ENCODE measurements at places on chromosomes 7 and 10.

- no peak for DNase-seq
Measured at GRCh38 chr10:59036311-59037017, 140.0 kb upstream of the PHYHIPL start.

DNA sequence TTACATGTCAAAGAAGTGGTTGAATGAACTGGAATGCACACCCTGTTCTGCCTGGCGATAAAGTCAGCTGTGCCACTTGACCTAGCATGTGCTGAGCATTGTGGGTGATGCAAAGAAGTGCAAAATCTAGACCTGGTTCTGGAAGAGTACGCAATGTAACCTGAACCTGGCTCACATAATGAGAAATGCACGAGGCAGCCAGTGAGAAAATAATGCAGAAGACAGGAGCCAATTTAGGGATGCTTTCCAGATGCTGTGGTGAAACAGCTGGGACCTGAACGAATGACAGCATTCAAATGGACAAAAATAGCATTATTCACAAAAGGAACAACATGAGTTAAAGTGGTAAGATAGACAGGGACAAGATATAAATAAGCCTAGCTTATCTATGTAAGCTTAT is 402.6 kb downstream of the SORCS1 start:
- no peak for DNase-seq

DNA sequence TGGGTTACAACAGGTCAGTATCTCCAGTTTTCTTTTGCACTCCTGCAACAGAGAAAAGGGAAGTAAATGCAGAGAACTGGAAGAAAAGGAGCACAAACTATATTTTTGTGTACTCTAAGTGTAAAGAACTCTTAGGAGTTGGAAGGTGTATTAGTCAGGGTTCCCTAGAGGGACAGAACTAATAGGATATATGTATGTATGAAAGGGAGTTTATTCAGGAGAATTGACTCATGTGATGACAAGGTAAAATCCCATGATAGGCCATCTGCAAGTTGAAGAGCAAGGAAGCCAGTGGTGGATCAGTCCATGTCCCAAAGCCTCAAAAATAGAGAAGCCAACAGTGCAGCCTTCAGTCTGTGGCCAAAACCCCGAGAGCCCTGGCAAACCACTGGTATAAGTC is 22.6 kb upstream of the RAB18 start:
- no peak for DNase-seq

DNA sequence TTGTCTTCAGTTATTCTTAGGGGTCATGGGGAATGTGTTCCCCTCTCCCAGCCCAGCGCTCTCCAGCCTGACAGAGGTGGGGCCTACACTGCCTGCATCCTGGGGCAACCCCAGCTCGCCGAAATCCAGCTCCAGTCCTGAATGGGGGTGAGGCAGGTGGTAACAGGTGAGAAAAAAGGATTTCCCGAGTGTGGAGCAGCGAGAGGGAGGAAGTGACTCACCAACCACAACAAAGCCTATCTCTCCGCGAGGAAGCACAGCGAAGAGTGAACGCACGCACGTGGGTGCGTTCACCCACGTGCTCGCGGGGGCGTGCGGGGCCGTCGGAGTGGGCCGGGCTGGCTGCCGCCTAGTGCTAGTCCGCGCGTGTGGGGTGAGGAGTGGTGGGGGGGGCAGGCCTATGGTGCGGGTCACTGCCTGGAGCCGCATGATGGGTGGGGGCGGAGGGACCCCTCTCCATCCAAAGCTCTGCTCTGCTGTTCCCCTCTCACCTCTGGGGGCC is 855 bp upstream of the PALD1 start:
- DNase-seq, result peak; percentile 91

DNA sequence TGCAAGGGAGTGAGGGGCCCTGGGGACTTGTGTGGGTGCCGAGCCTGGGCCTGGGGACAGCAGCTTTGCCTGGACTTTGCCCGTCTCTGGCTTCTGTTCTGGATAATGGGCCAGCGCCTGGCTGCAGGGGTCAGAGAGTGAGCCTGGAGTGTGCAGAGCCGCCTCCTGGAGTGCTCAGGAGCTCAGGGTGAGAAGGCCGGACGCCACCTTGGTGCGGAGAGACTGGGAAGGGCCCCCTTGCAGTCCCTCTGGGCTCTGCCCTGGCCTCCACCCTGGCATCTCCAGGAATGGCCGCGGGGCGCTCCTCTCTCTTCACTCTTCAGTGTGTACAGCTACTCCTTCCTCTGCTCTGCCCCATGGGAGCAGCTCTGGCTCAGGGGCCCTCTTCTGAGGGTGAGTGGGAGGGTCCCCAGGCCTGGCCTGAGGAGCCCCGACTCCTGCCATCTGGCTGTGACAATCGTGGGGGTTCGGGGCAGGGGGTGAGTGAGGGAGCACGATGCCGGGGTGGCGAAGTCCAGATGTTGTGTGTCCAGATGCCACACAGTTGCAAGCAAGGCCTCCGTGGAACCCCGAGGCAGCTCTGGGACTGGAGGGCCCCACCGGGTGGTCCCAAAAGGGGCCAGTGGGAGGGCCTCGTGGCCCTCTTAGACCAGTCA is 187.1 kb downstream of the DNAJB6 start:
- peak; percentile 54 for DNase-seq

DNA sequence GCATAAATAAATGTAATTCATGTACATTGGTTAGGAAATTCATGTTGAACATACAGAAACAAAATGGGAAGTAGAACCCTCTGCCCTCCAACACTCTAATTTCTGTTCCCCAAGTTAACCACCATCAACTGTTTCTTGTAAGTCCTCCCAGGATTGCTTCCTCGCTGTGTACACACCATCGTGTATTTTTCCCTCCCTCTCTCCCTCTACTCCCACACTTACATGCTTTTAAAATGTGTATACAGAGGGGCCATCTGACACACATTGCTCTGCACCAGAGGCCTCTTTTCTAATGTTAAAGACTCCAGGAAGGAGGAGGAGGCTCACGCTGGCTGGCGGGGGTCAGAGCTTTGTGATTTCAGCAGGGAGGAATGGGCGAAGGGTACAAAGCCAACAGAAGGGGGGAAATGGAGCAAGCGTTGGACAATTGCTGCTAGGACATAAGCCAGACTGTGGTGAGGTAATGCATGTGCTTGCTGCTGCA is 1.9 kb upstream of the EPHA1 start:
- DNase-seq, result no peak

DNA sequence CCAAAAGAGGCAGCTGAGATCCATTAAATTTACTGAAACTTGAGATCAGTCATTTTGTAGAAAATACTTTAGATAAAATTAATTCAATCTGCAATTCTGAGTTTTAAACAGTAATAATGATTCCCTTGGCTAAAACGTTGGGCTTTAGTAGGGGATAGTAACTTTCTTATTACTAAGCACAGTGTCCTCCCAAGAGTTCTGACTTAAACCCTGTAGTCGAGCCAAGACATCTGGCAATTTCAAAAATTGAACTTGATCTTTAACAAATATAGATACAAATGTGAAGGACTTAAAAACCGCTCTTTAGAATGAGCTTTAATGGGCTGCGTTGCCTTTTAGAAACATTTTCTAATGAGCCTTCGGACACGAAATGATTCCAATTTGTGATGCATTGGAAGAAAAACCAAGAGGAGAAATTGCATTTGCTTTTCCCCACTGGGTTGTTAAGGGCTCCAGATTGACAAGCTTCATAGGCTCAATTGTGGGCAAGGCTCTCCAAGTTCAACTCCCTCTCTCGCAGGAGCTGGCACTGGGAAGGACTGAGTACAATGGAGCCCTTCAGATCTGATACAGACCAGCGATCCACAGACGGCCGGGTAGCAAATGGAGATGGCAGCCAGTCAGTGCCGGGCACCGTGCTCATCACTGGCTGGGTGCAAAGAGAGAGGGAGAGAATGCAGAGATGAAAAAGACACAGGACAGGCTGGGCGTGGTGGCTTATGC is 921.3 kb upstream of the AUTS2 start:
- no peak for DNase-seq

GRCh38 chr10:101568054-101568745 is 19.9 kb downstream of the POLL start:
- DNase-seq, result no peak

DNA sequence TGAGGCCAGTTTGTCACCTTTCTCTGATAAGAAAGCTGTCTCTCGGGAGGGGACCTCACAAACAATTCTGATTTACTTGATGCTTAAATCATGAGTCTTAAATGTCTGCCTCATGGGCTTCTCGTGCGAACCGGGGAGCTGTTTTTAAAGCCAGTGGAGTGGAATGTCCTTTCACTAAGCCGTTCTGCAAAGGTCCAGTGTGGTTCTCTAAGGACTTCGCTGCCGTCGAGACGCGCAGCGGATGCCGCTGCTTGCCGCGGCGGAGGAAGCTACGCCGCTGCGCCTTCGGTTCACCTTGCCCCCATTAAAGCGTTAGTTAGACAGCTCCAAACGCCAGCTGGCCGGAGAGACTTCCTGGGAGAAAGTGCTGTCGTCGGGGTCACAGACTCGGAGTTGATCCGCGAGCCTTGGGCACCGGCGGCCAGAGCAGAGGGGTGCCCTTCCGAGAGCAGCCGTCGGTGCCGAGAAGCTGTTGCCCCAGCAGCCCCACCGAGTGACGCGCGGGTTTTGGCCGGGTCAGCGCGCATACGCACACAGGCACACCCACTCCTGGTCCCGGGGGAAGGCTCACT is 1.3 kb upstream of the HMX3 start:
- DNase-seq, result no peak

- peak; percentile 80 for DNase-seq
Measured at GRCh38 chr10:33008499-33009243, 50.6 kb upstream of the ITGB1 start.

DNA sequence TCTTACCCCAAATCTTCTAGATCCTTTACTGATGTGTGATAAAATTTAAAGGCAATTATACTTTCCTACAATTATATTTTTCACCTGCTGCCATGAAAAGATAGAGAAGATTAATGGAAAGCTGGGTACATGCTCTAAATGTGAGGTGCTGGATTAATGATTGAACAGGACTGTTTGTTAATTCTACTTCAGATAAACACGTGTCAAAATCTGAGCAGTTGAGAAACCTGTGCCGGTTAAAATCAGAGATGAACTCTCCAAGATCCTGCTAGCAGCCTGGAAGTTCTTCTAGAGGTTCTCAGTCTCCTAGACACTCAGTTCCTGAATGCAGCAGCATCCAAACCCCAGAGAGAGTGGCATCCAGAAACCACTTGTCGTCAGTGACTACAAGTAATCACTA is 69.2 kb downstream of the INHBA start:
- DNase-seq, result no peak

- DNase-seq, result no peak
Measured at GRCh38 chr10:118483496-118483895, 112.0 kb downstream of the PRLHR start.

GRCh38 chr10:132587175-132587574 is 49.6 kb downstream of the INPP5A start:
- DNase-seq, result no peak

Data from activated effector memory CD4-positive, alpha-beta T cell treated with anti-CD3 and anti-CD28 coated beads, Interleukin-2, amount 50 U/mL, for 16 hours (primary cell).